ENCODE measurements at places on chromosomes 3 and 15.

DNA sequence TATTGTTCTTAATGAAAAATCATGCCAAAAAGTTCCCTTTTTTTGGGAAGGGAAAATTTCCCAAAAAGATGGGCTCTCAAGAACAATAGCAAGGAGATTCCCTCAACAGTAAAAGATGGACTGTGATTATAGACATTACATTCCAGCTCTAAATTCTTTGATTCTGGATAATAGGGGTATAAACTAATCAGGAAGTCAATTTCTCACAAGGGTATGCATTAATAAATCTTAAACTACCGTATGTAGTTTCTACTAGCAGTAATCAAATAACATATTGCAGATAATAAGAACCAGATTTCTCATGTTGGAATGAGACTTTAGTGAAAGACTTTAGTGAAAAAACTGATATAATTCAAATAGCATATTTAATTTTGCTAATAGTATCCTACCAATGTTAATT is 144.8 kb upstream of the PTPRG start:
- H3K4me3 ChIP-seq = no peak overlapping the region
- no peak overlapping the region for H3K27ac ChIP-seq
- no peaks in the 10 kb centered on the region for H3K27me3 ChIP-seq
- no peaks in the 10 kb centered on the region for H3K36me3 ChIP-seq
- H3K4me1 ChIP-seq = no peaks in the 10 kb centered on the region

DNA sequence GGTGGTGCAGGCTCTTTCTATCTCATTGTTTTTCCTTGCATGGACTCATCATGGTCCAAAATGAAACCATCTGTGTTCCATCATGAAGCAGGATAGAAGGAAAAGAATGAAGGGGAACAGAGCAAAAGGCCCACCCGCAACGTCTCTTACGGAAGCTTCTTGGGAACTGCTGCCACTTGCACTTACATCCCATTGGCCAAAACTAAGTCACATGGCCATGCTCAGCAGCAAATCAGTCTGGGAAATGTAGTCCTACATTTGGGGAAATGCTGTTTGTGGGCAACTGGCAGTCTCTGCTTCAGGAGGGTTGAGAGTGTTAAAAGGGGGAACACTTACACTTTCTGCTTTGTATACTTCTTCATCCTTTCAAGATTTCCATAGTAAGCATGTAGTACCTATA is 191.6 kb downstream of the SV2B start:
- H3K4me3 ChIP-seq = no peak overlapping the region
- H3K36me3 ChIP-seq = no peaks in the 10 kb centered on the region
- DNase-seq = no peak
- no peaks in the 10 kb centered on the region for H3K4me1 ChIP-seq
- H3K27ac ChIP-seq = no peak overlapping the region

DNA sequence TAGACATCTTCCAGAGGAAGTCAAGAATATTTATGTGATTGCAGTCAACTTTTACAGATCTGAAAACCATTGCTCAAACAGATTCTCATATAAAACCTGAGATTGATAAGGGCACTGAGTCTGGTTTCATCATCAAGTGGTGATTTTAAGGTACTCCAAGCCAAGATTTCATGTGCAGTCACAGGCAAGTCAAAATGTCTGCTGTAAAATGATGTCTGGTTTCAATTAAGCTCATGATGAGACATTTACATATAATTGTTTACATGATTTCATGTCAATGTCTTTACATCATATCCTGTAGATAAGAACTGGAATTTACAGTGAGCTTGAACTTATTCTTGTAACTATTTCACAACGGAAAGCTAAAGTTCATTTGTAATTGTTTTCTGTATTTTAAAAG is 1215.5 kb downstream of the ROBO2 start:
- H3K4me1 ChIP-seq = peaks cover 9% of the 10 kb centered on the region
- no peaks in the 10 kb centered on the region for H3K36me3 ChIP-seq
- H3K27me3 ChIP-seq = no peaks in the 10 kb centered on the region
- H3K4me3 ChIP-seq = no peak overlapping the region
- peak; percentile 81 for DNase-seq

DNA sequence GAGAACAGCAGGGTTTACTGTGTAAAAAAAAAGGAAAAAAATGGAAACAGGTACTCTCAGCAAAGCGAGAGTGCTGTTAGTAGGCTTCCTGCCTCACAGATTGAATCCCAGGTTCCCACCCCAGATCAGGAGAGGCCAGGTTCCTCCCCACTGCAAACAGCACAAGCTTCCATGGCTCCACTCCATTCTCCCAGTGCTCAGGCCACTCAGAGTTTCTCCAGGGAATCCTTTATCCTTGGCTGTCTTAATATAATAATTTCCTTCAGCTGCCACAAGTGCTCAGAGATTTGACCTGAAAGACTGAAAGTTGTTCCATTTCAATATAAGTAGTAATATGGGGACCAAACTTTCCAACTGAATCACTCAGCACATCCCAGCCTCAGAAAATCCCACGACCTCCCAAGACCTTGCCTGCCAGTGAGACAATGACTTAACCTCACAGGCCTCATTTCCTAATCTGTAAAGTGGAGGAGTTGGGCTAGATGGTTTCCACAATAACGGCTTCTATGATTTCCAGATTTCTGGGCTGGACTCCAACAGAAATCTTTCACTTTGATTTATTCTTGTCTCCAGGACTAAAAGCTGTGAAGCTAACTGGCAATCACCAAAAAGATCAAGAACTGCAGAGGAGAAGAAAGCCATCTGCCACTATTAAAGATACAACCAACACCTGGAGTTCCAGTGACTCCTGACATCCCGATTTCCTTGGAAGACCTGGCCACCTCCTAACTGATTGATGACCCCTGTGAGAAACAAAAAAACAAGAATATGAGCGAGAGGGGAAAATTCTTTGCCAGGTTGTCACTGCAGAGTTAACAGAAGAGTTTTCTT is 289.5 kb downstream of the NEK10 start:
- H3K4me3 ChIP-seq = no peak overlapping the region
- H3K27me3 ChIP-seq = no peaks in the 10 kb centered on the region
- H3K4me1 ChIP-seq = no peaks in the 10 kb centered on the region

- no peak for DNase-seq
- no peaks in the 10 kb centered on the region for H3K27me3 ChIP-seq
- H3K27ac ChIP-seq = no peak overlapping the region
- no peak overlapping the region for H3K4me3 ChIP-seq
These were observed 242.0 kb upstream of the SETMAR start for GRCh38 chr3:4061195-4061594.

- H3K36me3 ChIP-seq = peaks cover 39% of the 10 kb centered on the region
- H3K4me3 ChIP-seq = no peak overlapping the region
- H3K27ac ChIP-seq = peak overlapping the region; percentile 56
- H3K4me1 ChIP-seq = peaks cover 27% of the 10 kb centered on the region
- peak; percentile 85 for DNase-seq
These were observed 17.1 kb downstream of the TPM1 start for GRCh38 chr15:63059573-63060216.

DNA sequence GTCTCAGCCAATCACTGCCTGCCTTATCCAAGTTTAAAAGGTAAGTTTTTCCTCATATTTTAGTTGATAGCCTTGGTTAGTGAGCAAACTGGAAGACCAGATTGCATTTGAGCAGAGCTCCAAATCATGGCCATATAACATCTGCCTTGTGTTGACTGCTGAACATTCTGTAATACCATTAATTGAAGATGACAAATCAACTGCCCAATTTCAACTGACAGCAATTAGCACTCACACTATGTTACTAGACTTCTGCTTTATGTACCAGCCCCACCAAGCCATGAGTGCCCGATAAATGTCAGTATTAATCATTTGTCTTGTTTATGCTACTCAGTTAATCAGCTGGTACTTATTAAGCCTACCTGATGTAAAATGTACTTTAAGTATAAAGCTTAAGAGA is 83.1 kb downstream of the CGGBP1 start:
- H3K4me3 ChIP-seq = no peak overlapping the region
- H3K27ac ChIP-seq = no peak overlapping the region
- H3K36me3 ChIP-seq = no peaks in the 10 kb centered on the region

GRCh38 chr3:112822064-112823055 is 24.3 kb downstream of the CD200R1L start:
- no peaks in the 10 kb centered on the region for H3K36me3 ChIP-seq
- peaks cover 3% of the 10 kb centered on the region for H3K4me1 ChIP-seq
- H3K27me3 ChIP-seq = no peaks in the 10 kb centered on the region
- H3K27ac ChIP-seq = no peak overlapping the region
- DNase-seq = no peak
- no peak overlapping the region for H3K4me3 ChIP-seq

- H3K27ac ChIP-seq = no peak overlapping the region
- no peaks in the 10 kb centered on the region for H3K36me3 ChIP-seq
- peak; percentile 94 for DNase-seq
- H3K4me1 ChIP-seq = peaks cover 11% of the 10 kb centered on the region
- H3K27me3 ChIP-seq = no peaks in the 10 kb centered on the region
These were observed 4.3 kb downstream of the RBP1 start for GRCh38 chr3:139534992-139535879.

GRCh38 chr15:38707802-38708671 is 143.4 kb upstream of the RASGRP1 start:
- peak; percentile 77 for DNase-seq
- no peak overlapping the region for H3K27ac ChIP-seq
- H3K36me3 ChIP-seq = no peaks in the 10 kb centered on the region

DNA sequence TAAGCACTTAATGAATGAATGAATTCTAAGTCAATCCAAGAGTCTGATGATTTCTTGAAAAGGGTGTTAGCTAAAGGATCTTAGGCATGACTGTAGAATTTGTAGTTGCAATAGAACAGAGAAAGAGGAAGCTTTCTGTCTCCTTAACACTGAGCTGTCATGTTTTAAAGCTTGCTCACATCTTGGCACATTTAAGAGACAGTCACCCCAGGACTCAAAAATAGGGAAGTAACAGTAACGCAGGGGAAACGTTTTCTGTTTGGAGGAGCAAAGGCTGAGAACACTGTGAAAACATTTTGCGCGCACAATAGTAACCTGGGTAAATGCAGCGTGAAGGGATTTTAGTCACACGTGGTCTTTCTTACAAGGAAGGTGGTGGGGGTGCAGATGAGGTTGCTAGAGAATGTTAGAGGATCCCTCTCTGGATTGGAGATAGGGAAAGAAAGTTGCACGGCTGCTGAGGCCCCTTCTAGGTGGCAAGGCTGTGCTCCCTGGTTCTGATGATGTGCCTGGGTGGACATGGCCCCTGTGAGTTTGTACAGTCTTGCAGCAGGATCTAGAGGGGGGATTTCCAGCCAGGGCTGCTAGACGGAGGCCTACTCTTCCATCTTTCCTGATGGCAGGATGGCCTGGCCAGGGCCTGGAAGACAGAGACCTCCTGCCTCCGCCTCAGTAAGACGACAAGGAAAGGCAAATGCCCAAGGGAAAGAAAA is 12.0 kb downstream of the STARD5 start:
- H3K4me1 ChIP-seq = peaks cover 17% of the 10 kb centered on the region
- DNase-seq = peak; percentile 44
- no peaks in the 10 kb centered on the region for H3K27me3 ChIP-seq

GRCh38 chr15:51758645-51759044 is 7.2 kb downstream of the TMOD2 start:
- H3K27me3 ChIP-seq = no peaks in the 10 kb centered on the region
- H3K4me1 ChIP-seq = peaks cover 14% of the 10 kb centered on the region
- H3K36me3 ChIP-seq = no peaks in the 10 kb centered on the region
- no peak overlapping the region for H3K4me3 ChIP-seq
- H3K27ac ChIP-seq = no peak overlapping the region
- DNase-seq = peak; percentile 81

GRCh38 chr3:41893977-41894376 is 67.9 kb downstream of the ULK4 start:
- no peak overlapping the region for H3K4me3 ChIP-seq
- peak; percentile 75 for DNase-seq
- H3K4me1 ChIP-seq = no peaks in the 10 kb centered on the region
- H3K27ac ChIP-seq = no peak overlapping the region

DNA sequence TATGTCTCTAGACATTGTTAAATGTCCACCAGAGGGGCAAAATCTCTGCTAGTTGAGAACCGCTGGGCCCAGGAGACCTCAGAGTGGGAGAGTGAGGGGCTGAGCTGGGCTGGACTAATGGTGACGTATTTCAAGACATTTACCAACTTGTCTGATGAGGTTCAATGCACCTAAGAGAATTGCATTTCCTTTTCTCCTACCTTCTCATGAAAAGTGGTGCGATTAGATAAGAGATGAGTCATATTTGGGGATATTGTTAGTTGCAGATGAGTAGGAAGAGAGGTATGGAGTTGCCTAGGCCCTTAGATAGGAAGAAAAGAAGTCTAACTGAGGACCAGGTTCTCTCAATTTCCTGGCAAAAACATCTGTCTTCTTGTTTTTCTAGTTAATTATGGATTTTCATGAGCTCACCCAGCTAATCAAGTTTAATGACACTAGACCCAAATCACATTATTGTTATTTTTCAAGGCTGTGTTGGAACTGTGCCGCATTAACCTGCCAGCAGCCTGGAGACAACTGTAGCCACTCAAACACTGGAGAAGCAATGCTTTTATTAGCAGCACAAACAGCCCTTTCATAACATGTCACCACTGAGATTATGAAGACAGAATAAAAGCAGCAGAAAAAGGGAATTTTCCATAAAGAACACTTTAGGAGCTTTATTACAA is 144.2 kb downstream of the PDCD6IP start:
- H3K4me1 ChIP-seq = no peaks in the 10 kb centered on the region
- H3K36me3 ChIP-seq = no peaks in the 10 kb centered on the region

GRCh38 chr3:86929046-86929445 is 61.9 kb downstream of the VGLL3 start:
- H3K27ac ChIP-seq = no peak overlapping the region
- no peak overlapping the region for H3K4me3 ChIP-seq
- H3K4me1 ChIP-seq = no peaks in the 10 kb centered on the region
- DNase-seq = peak; percentile 70
- no peaks in the 10 kb centered on the region for H3K36me3 ChIP-seq

DNA sequence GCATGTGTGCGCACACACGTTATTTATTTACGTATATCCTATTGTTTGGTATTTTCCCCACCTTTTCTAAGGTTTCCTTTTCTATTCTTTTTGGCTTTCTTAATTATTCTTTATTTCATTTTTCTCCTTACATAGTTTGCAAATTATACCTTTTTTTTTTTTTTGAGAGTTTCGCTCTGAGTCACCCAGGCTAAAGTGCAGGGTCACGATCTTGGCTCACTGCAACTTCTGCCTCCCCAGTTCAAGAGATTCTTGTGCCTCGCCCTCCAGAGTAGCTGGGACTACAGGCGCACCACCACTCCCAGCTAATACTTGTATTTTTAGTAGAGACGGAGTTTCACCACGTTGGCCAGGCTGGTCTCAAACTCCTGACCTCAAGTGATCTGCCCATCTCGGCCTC is 20.0 kb upstream of the CILP start:
- no peak overlapping the region for H3K27ac ChIP-seq
- no peaks in the 10 kb centered on the region for H3K27me3 ChIP-seq
- DNase-seq = no peak
- no peaks in the 10 kb centered on the region for H3K4me1 ChIP-seq
- no peak overlapping the region for H3K4me3 ChIP-seq

GRCh38 chr3:171933441-171933840 is 90.3 kb downstream of the TMEM212 start:
- no peak overlapping the region for H3K4me3 ChIP-seq
- no peak overlapping the region for H3K27ac ChIP-seq
- no peaks in the 10 kb centered on the region for H3K36me3 ChIP-seq
- H3K4me1 ChIP-seq = no peaks in the 10 kb centered on the region

Measured in fibroblast of lung (primary cell).